ENCODE measurements at places on chromosomes 11 and 22.

- peak; percentile 84 for DNase-seq
Observed at GRCh38 chr11:130435671-130436070, 7.3 kb upstream of the ADAMTS8 start.

- DNase-seq: no peak
Observed at GRCh38 chr11:113181094-113181493, 133.3 kb upstream of the TTC12 start.

- DNase-seq: no peak
Observed at GRCh38 chr11:91394073-91394726, 830.4 kb upstream of the FAT3 start.

DNA sequence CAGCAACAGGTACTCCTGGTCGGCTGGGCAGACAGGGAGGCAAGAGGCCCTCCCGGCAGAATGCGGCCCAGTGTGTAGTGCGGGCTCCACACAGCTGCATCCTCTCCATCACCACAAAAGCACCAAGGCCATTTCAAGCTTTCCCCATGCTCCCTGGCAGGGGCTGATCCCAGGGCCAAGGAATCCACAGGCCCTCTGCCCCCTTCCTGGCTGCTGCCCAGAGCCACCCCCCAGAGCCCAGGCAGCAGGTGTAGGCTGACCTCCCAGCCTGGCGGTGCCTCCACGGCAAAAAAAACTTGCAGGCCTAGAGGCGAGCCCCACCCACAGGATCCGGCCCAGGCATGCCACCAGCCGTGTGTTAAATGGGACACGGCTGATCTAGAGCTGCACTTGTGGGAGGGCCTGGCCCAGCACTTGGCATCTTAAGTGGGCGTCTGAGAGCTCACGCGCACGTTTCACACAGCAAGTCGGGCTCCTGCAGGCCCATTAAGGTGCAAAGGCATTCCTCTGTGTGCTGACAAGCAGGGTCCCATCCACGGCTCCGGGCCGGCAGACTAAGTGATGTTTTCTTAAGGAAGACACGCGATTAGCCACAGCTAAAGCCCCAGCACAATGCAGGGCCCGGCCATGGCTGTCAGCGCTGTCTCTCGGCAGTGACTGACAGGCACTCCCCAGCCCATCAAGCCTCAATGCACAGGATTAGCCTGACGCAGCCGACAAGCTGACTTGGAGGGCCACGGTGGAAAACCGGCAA lies 19.8 kb upstream of the GNB1L start:
- DNase-seq: no peak

DNA sequence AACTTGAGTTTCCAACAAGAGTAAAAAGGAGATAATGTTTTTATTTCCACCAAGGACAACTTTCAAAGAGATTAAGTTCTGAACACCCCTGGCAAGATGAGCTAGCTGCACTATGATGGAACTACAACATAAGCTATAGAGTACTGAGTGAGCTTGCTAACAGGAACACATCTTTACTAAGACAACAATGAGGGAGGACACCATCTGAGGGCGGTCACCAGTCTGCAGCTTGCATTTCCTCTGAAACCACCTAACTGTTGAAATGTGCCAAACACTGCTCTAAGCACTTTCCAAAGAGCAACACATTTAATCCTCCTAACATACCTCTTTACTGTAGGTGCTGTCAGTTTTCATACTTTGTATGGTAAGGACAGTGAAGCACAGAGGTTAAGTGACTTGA lies 68.4 kb downstream of the TCF20 start:
- no peak for DNase-seq

GRCh38 chr11:69385832-69386427 lies 92.0 kb downstream of the MYEOV start:
- no peak for DNase-seq

GRCh38 chr11:112590764-112591163 lies 330.1 kb upstream of the PLET1 start:
- DNase-seq: no peak

Measured in trophoblast cell (in vitro differentiated cells and primary cell).